ENCODE measurements at places on chromosomes 11 and 22.

GRCh38 chr11:113531083-113531482 is 55.9 kb upstream of the DRD2 start:
- no peak for DNase-seq

- DNase-seq = no peak
Observed at GRCh38 chr22:21082248-21082647, 36.5 kb downstream of the LRRC74B start.

DNA sequence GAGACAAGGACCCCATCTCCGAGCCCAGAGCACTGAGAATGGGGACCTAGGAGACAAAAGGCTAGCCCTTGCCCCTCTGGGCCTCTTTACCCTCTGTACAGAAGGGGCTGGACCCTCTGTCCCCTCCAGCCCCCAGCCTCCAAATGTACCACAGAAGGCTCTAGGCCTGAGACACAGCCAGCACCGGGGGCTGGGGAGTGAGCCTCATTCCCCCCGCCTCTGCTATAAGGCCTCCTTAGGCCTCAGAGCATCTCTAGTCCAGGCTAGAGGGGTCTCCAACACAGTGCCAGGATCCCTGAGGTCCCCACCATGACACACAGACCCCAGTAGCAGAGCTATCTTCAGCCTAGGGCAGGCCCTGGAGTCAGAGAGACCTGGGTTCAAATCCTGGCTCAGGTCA is 4.8 kb downstream of the SMTN start:
- no peak for DNase-seq

DNA sequence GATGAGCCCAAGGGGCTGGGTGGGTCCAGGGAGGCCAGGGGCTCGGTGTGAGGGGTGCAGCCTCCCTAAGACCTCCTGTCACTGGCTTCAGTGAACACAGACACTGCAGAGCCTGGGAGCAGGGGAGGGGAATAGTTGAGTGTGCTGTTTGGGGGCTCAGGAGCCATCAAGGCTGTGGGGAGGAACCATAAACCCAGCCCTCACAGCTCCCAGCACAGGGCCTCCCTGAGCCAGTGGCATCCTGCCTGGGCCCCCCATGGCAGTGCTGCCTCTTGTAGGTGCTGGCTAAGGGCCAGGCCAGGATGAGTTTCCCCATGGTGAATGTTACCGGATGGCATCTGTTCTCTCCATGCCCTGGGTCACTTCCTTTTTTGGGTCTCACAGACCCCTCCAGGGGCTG is 25.5 kb downstream of the KCNJ5 start:
- no peak for DNase-seq

GRCh38 chr11:12927221-12927620 is 81.9 kb upstream of the RASSF10 start:
- no peak for DNase-seq

DNA sequence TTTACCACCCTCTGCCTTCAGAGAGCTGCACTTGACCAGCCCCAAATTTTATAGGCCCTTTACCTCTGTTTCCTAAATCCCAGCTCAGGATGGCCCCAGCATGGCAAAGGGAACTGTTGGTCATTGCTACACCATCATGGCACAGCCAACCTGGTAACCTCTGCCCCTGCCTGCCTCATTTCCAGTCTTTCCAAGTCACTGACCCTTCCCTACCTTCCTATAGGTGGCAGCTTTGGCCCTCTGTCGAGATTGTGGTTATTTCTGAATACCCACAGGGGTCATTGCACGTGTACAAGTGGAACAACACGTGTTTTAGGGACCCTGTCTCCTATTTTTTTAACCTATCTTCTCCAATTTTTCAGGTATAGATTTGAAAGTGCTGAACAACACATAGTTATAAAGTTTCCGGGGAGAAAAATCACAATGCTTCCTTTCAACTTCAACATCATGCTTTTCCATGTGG is 2.8 kb downstream of the GALNT18 start:
- DNase-seq = no peak

DNA sequence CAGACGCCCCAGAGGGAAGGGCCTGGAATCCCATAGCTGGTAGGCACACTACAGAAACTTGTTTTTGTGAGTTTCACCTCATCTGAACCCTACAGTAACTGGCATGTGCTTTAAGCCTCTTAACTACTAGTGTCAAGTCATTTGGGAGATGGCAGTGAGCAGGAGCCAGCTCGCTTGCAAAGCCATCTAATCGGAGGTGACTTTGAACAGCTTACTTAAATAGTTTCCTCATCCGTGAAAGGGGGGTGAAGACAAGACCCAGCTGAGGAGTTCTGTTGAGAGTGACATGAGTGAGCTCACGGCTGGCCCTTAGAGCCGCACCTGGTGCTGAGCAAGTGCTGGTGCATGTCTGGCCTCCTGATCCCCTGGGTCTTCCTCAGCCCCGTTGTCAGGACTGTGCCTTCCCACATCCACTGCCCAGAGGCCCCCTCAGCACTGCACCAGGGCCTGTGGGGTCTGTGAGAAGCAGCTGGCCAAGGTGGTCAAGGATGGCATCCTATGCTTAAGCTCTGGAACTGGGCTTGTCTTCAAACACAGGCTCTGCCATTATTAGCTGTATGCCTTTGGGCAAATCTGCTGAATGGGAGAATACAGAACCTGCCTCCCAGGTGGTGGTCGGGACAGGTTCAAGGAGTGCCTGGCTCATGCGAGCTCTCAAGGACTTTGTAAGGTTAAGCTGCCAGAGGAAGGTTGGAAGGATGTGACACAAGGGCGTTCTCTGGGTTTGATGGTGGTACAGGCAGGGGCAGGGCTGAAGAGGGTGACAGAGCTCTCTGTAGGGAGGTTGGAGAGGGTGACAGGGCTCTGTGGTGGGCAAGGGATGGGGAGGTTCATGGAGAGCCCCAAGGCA is 27.3 kb downstream of the INCENP start:
- DNase-seq = no peak

DNA sequence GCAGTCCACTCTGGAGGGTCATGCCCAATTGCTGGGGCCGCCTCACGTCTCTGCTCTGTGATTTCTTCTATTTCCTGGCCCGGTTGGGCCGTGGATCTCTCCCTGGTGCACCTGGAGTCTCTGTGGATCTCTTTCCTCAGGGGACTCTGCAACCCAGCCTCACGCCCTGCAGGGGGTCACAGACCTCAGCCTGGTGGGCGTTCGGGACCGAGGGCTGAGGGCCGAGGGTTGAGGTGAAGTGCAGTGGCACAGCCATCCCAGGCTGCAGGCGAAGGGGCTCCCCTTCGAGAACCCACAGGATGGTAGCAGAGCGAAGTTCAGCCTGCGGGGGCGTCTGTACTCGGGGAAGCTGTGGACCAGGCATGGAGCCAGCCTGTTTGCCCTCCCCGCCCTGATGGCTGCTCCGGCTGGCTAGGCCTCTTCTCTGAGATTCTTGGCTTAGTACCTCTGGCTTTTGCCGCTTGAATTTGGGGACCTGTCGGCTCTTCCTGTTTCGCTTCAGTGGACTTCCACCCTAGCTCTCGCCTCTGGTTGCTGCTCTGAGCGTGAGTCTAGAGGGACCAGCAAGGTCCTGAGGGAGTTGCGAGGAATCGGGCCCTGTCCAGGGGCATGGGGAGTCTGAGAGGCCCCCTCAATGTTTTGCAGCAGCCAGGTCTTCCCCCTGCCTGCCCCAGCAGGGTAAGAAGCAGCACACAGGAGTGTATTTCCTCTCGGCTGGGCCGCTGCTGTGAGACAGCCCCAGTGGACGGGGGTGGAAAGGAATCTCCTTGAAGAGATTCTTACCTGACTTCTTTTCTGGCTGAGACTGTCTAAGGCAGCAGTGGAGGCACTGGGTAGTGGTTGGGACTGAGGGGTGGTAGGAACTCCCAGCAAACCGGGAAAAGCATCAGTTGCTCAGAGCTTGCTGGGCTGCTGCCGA is 140.8 kb downstream of the TBC1D22A start:
- DNase-seq = peak; percentile 63

- no peak for DNase-seq
Observed at GRCh38 chr11:16193897-16194381, 162.4 kb downstream of the SOX6 start.

DNA sequence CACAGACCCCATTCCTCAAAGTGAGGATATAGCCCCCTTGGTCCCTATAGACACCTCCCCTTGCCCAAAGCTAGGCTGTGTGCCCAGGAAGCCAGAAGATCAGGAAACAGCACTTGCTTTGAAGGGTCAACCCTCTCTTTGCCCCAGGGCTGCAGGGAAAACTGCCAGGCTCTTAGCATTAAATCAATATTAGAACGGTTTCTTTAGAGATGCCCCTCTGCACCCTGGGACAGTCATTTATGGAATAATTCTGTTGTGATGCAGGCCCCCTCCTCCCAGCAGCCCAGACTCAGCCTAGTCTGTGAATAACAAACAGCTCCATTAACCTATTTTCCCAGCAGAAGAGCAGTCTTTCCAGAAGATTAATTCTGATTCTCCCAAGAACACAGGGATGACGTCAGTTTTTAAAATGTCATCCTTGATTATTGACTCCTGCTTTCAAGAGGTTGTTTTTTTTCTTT is 11.6 kb upstream of the CAPN5 start:
- DNase-seq = no peak

DNA sequence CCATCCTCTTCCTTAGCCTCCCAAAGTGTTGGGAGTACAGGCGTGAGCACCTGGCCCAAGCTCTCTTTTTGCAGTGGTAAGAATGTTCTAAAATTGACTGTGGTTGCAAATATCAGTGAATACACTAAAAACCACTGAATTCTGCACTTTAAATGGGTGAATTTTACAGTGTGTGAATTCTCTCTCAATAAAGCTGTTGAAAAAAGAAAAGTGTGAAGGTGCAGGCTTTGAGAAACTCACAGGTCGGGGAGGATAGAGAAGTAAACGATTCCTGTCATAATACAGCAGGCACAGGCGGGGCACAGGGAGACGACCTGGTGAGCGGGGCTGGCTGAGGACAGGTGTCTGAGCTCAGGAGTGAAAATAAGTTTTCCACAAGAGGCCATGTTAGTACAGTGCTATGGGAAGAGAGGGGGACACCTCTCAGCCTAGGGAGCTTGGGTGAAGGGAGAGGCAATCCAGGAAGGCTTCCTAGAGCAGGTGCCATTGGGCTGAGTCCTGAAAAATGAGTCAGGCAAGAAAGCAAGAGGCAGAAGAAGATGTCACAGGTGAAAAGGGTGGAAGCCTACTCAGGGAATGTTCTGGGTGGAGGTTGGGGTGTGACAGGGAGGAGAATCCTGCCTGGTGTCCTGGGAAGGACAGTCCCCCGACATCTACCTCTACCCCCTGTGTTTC is 26.1 kb downstream of the LIF start:
- DNase-seq = no peak

DNA sequence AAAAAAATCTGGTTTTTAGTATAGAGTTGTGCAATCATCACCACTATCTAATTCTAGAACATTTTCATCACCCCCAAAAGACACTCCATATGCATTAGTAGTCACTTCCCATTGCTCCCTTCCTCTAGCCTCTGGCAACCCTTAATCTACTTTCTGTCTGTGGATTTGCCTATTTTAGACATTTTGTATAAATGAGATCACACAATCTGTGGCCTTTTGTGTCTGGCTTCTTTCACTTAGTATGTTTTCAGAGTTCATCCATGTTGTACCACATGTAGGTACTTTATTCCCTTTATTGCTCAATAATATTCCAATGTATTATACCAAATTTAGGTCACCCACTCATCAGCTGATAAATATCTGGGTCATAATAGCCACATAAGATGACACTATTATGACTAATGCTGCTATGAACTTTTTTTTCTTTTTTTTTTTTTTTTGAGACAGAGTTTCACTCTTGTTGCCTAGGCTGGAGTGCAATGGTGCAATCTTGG is 67.5 kb upstream of the SCUBE2 start:
- DNase-seq = no peak

DNA sequence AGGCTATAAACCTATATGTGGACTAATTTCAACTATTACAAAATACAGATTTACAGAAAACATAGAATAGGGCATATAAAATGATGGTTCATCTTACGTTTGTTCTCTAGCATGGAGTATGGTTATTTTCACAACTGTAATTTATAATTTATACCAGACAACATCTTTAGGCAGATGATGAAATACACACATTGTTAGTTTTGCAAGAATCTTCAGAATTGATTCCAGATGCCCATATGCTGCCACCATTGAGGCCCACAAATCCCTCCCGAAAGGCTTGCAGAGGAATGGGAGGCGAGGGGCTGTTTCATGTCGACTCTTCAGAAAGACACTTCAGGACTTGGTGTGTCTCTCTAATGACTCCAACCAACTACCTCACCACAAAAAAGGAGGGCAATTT is 6.2 kb downstream of the PTPN5 start:
- DNase-seq = no peak

GRCh38 chr22:32745251-32745995 is 56.1 kb upstream of the TIMP3 start:
- DNase-seq = peak; percentile 46

- no peak for DNase-seq
Observed at GRCh38 chr11:37100008-37100407, 502.0 kb upstream of the RAG2 start.

- DNase-seq = no peak
Observed at GRCh38 chr11:9057007-9057406, 34.4 kb downstream of the SCUBE2 start.

GRCh38 chr11:48049036-48049435 is 68.7 kb downstream of the PTPRJ start:
- DNase-seq = no peak

DNA sequence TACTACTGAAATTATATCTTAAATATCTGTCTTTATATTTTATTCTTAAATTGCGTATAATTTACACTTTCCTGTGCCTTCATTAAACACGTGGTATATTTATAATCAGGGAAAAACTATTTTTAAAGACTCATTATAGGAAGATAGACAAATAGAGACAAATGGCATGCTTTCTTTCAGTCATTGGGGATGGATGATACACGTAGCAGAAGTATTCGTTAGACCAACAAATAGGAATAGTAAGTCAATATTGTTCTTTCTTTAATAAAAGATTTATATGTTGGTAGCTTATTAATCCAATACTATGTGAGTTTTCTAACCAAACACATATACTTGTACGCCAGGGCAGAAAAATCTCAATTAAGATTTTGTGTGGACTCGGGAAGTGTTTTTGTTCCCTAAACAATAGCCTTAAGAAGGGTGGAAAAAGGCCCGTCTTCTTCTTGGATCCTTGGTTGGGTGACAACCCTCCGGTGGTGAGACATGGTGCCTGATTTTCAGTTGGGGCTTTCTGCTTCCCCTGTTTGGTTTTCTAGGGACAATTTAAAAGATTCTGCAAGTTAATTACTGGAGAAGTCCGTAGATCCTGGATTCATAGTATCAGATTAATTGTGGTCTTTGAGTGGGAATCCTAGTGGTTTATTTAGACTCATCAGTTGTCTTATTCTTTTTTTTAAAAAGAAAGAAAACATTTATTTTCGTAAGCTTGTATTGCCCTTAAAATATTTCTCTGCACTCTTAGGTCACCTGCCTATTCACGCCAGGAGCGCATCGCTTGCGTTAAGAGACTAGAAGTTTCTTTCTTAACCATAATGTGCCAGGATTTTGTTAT is 83.5 kb upstream of the WNT7B start:
- DNase-seq = no peak

DNA sequence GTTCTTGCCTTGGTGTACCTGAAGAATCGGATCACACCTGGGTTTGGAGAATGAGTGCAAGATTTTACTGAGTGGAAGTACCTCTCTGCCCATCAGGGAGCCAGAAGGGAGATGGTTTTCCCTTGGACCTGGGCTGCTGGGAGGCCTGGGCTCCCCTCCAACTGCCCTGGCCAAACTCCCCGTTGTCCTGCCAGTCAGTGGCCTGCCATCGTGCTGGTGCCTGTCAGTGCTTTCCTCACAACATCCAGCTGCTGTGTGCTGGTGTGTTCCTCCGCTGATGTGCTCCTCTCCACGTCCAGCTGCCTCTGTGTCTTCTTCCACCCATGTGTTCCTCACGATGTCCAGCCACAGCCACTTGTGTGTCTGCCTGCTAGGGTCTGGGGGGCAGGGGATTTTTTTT is 87.9 kb upstream of the CLPB start:
- no peak for DNase-seq
